HT-29 (cell line): ENCODE measurements at places on chromosomes 12 and 14.

GRCh38 chr12:68790081-68790951, 17.7 kb upstream of the MDM2 start:
- DNase-seq: no peak

DNA sequence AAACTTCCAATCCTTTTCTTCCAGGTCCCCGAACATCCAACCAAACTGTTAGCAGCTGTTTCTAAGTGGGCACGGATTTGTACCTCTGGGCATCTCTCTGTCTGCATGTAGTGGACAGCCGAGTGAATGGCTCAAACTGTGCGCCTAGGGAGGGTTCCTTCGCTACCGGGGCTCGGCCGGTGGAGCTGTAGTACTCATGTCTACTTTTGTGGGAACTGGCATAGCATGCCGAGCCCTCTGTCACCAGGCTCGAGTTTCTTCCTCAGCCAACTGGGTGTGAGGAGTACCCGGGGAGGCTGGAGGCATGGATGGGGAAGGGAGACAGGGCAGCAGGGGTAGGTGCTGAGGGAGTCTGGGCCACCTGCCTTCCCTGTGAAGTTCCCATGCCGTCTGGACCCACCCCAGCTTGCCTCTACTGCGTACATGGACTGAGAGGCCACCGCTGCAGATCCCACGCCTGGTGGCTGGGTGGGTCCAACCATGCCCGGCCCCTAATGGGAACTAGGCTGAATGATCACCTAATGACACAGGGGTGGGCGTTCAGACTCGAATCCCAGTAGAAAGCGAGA, 23.0 kb downstream of the TNFAIP2 start:
- DNase-seq: no peak

GRCh38 chr12:111443086-111443485, 37.4 kb downstream of the SH2B3 start:
- no peak for DNase-seq

- DNase-seq: no peak
These were observed 12.4 kb downstream of the TTLL5 start for GRCh38 chr14:75673345-75674035.

- no peak for DNase-seq
These were observed 32.3 kb downstream of the DRAM1 start for GRCh38 chr12:101909646-101910045.

- DNase-seq: peak; percentile 44
These were observed 7.7 kb upstream of the AMN1 start for GRCh38 chr12:31736472-31736871.

- DNase-seq: no peak
These were observed 29.6 kb downstream of the KCNK13 start for GRCh38 chr14:90091393-90091792.

DNA sequence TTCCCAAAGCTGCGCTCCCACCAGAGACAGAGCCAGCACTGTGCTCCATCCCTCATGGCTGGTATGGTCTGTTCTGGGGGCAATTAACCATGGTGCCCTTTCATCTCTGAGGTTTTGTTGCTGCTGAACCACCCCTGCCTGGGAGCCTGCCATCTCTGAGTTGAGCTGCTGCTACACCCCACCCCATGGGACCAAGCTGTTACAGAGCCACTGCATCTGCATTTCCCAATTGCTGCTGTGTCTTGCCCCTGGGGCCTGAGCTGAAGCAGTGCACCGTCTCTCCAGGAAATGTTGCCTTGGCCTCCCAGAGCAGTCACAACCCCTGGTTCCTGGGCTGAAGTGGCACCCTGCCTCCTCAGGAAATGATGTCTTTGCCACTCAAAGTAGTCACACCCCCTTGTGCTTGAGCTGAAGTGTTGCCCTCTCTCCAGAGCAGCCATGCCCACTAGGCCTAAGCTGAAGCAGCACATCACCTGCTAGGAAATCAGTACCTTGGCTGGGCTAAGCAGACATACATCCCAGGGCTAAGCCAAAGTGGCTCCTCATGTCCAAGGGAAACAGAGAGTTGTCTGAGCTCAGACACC, 140.3 kb downstream of the RERGL start:
- no peak for DNase-seq

DNA sequence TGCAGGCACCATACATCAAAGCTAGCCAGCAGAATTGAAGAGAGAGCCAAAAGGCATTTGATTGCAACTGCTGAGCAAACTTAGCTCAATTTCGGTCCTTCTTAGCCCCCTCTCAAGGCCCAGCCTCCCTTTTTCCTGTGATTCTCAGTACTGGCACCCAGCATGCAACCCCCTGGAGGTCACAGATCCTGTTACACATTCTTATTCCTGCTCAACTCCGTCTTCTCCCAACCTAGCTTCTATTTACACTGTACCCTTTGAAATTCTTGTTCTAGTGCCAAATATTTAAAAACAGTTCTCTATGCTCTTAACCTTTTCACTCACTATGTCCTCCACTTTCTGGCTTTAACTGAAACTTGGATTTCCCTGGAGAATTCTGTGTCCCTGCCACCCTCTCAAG, 131.3 kb upstream of the CPSF6 start:
- DNase-seq: no peak

- peak; percentile 61 for DNase-seq
These were observed 10.9 kb upstream of the PIK3C2G start for GRCh38 chr12:18250313-18250916.

- no peak for DNase-seq
These were observed 39.9 kb downstream of the SOS2 start for GRCh38 chr14:50191499-50191898.

- DNase-seq: peak; percentile 36
These were observed 49.6 kb upstream of the RASSF3 start for GRCh38 chr12:64560396-64561301.

- DNase-seq: no peak
These were observed 46.9 kb downstream of the BEGAIN start for GRCh38 chr14:100540141-100540925.

- no peak for DNase-seq
These were observed 1669.3 kb upstream of the FLRT2 start for GRCh38 chr14:83860631-83861155.

DNA sequence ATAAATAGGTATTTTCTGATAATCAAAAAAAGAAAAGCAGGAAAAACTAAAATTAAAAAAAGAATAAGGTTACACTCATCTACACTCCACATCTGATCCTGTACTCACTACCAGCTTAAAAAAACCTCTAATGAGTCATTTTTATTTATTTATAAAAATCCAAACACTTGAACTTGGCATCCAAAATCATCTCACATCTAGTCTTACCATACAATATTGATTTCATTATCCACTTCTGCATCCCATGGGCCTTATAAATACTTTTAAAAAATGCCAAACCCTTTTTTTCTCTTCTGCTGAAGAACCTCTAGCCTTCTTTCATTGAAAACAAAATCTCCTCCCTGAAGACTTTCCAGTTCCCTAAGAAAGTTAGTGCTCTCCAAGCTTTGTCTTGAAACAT, 109.7 kb downstream of the TMTC3 start:
- DNase-seq: no peak

DNA sequence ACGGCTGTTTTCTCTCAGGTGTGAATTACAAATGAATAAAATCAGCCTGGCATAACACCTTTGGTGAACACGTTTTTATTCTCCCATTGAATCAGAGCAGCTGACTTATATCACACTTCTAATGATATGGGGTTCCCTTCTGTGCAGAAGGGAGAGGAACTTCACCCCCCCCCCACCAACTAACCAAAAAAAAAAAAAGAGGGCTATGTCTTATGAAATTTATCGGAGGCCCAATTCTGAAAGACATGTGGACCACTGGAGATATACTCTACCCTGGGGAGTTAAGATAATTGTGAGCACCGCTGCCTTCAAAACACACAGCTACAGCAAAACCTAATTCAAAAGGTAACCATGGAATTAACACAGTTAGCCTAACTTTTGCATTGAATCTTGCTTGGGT, 4.6 kb downstream of the BCL11B start:
- no peak for DNase-seq

- no peak for DNase-seq
These were observed 18.9 kb upstream of the PLEKHH1 start for GRCh38 chr14:67514203-67514607.

DNA sequence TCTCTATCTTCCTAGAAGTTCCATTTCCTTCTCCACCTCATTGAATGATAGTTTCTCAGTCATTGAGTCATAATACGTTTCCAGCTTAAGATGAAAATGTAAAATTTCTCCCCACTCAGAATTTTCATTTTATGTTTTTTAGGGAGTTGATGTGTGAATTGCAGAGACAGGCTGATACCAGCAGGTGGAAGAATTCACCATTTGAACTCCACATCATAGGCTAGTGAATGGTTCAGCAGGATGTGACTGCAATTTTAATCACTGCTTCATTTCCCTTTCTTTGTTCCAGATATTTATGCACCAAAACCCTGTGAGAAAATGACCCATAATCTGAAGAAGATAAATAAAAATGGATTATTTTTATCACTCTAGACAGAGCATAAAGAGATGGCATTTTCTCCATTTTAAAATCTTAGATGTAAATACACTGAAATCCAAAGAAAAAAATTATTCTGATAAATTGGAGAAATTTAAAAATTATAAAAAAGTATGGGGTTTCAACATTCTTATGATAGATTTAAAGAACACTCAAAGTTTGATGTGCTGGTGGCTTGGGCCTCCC, 10.6 kb upstream of the PYGL start:
- DNase-seq: peak; percentile 16

DNA sequence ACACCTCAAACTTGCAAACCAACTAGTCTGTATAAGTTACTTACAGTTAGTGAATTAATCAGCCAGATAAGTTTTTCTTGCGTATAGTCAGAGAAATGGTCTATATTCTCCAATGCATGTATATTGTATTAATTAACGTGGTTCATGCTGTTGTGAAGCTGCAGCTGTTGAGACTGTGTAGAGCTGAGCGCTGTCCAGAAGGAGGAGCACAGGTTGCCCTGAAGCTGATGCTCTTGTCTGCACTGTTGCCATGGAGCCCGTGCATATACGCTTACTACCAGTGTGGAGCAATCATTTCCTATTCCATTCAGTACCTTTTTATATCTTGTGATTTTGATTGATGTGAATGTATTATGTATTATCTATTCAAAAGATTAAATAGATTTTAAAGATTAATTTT, 74.3 kb upstream of the ARID2 start:
- peak; percentile 55 for DNase-seq

DNA sequence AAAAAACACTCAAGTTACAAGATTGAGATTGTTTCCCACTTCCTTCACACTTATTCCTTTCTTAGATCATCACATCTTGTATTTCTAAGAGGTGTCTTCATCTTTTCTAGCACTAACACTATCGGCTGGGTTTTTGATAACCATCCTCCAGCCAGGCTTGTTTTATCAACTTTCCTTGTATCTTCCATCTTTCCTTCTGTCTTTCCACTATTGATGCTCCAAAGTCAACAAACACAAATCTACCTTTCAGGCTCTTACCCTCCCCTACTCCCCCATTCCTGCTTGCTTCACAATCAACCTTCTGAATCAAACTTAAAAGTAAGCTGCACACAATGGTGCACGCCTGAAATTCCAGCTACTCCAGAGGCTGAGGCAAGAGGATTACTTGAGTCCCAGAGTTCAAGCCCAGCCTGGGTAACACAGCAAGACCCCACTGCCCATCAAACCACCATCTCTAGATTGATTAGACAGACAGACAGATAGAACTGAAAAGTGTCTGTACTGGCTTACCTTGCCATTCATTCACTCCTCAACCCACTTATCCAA, 12.9 kb downstream of the MED13L start:
- no peak for DNase-seq

GRCh38 chr14:52338051-52338681, 24.1 kb downstream of the PTGER2 start:
- no peak for DNase-seq

DNA sequence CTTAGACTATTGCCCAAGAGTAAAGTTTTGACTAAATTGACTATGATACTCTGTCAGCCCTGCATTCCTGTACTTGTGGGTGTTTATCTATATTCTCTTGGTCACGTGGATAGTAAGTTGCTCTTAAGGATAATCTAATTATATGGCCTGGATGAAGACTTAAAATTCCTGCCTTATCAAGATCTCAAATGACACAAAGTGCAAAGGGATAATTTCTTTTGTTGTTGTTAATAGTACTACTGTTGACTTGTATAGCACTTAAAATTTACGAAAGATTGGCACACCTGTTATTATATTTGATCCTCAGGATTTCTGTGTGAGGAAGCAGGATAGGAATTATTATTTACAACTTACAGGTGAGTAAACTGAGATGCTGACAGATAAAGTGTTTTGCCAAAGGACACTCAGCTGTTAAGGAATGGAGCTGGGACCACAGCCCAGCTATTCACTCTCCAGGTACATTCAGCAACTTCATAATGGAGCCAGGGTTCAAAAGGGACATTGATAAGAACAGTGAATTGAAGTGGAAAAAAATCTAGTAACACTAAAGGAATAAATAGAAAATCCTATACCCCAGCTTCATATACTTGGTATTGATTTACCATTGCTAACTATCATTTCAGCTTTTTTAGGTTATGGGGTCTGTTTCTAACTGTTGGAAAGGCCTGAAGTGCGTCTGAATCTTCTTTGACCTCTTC, 53.4 kb upstream of the EVL start:
- no peak for DNase-seq

DNA sequence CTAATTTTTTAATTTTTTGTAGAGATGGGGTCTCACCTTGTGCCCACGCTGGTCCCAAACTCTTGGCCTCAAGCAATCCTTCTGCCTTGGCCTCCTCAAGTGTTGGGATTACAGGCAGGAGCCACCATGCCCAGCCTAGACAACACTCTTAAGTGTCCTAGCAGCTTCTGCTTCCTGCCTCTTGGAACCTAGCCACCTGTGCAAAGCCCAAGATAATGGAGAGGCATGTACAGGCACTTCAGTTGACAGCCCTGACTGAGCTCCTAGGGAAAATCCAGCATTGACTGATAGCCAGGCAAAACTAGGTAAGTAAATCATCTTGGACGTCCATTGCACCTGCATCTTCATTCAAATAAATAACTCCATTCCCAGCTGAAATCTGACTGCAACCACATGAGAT, 15.5 kb downstream of the COX14 start:
- DNase-seq: no peak

DNA sequence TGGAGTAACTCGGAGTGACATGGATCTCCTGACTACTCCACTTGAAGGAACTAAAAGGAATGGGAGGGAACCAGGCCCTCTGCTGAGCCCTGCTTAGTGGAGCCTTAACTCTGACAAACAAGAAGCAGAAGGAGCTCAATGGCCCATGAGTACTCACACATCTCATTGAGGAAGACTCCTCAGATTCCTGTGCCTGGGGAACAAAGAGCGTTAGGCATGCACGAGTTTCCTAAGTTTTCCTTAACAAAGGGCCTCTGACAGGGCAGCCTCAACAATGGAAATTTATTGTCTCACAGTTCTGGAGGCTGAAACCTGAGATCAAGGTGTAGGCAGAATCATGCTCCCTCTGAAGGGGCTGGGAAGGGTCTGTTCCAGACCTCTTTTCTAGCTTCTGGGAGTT, 185.7 kb upstream of the NTF3 start:
- no peak for DNase-seq

- no peak for DNase-seq
These were observed 9.4 kb upstream of the GAS2L3 start for GRCh38 chr12:100564090-100564489.
